ENCODE measurements at places on chromosomes 16 and 17.
A peak's percentile ranks its signal among the peaks of the same experiment; 100 is the strongest.

GRCh38 chr16:71373073-71373472 is 14.6 kb downstream of the CALB2 start:
- DNase-seq = no peak

- no peak for DNase-seq
These were observed 153.3 kb downstream of the CDH11 start for GRCh38 chr16:64968539-64968938.

- no peak for DNase-seq
These were observed 33.9 kb downstream of the NOS2 start for GRCh38 chr17:27766438-27766837.

GRCh38 chr16:4894276-4895150 is 42.4 kb downstream of the PPL start:
- DNase-seq = no peak

GRCh38 chr16:81723098-81723723 is 55.9 kb upstream of the PLCG2 start:
- DNase-seq = peak; percentile 71

- DNase-seq = no peak
These were observed 1.2 kb upstream of the CBLN1 start for GRCh38 chr16:49282690-49283375.

DNA sequence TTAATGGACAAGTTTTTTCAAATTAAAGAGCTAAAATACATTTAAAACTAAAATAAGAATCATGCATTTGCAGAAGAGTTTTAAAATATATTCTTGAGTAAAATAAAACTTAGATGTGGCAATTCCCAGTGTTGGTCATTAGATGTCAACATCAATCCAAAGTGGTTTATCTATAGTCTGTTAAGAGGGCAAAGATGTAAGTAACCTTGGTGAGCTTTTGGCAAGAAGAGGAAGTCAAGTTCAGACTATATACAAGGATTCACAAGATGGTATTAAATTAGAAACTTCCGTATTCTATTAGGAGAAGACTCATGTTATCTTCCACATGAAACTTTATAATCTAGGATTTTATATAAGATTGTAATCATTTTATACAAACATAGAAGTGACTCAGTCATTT is 73.1 kb downstream of the CEP95 start:
- no peak for DNase-seq

DNA sequence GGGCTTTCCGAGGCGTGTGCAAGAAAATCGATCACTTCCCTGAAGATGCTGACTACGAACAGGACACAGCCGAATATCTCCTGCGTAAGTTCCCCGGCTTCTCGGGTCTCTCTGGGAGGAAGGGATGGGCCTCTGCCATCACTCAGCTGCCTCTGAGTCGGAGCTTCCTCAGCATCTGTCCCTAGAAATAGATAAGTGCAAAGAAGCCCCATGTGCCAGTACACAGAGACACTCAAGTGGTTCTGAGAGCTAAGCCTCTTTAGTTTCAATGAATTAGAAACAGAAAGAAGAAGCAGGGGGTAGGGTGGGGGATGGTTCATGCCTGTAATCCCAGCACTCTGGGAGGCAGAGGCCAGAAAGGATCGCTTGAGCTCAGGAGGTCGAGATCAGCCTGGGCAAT is 90.6 kb downstream of the CACNG3 start:
- no peak for DNase-seq

DNA sequence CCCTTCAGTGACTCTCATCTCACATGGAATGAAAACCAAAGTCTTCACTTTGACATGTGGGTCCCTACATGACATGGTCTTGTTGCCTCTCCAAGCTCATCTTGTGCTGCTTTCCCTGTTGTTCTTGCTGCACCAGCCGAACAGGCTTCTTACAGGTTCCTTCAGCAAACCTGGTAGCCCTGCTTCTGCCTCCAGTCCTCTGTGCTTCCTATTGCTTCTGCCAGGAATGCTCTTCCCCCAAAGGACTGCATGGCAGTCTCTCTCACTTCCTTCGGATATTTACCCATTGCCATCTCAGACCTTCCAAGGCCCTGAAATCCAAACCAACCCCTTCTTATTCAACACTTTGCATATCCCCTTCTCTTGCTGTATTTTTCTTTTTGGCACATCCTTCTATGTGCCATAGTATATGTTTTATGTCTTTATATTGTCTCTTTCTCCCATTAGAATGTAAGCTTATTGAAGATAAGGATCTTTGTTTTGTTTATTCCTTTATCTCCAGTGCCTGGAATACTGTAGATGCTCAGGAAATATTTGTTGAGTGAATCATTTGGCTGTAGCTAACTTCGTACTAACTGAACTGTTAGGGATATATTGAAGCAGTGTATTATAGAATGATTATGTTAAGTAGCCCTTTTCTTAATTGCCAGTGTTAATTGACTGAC is 57.9 kb upstream of the SLC12A3 start:
- no peak for DNase-seq

- DNase-seq = no peak
These were observed 199.8 kb upstream of the CHMP6 start for GRCh38 chr17:80791758-80792284.

DNA sequence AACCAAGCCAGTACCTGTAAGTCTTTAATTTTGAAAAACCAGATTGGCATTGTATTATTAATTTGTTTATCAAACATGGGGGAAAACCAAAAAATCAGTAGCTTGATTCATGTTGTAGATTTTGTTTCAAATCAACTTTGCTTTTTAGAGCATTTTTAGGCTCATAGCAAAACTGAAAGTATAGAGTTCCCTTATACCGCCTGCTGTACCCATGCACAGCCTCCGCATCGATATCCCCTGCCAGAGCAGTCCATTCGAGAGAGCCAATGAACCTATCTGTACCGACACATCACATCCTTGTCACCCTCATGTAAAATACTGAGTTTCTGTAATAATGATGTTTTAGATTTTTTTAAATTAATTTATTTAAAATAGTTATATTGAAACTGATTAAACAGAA is 16.2 kb upstream of the MRC2 start:
- no peak for DNase-seq

GRCh38 chr16:78235168-78235800 is 135.8 kb downstream of the WWOX start:
- peak; percentile 83 for DNase-seq

- no peak for DNase-seq
These were observed 245.4 kb downstream of the NTN1 start for GRCh38 chr17:9266697-9267117.

- no peak for DNase-seq
These were observed 138.9 kb downstream of the C16orf95 start for GRCh38 chr16:87178177-87178863.

- DNase-seq = no peak
These were observed 28.3 kb upstream of the CDC42EP4 start for GRCh38 chr17:73340093-73340596.

DNA sequence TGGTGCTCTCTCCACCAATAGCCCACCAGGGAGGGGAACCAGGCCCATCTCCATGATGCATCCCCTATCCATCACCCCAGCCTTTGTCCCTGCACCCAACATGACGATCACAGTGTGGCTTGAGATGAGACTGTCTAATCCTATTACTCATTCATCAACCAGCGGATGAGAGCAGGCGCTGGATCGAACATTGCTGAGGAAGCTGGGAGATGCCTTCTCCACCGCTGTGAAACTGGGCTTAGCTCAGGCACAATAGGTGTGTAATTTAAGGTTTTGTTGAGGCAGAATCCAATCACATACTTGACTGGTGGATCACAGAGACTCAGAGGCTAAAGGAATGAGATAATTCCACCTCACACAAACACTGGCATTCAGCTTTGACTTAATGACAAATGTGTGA is 64.6 kb upstream of the IRX3 start:
- no peak for DNase-seq

- no peak for DNase-seq
These were observed 519 bp downstream of the ST6GALNAC2 start for GRCh38 chr17:76585033-76585648.

- no peak for DNase-seq
These were observed 268.9 kb downstream of the NTN1 start for GRCh38 chr17:9290226-9290613.

All from putamen (tissue), 1 donor.